ENCODE measurements at places on chromosomes 1 and 21. TPM values are rescaled to one million over a fixed set of nuclear protein-coding genes. Genes with fewer than 3 reads are reported as not detected.

SELENBP1 gene
- total RNA-seq, result 66.3 TPM

TAS1R1 gene
- not detected for total RNA-seq

RIPPLY3 gene
- total RNA-seq, result not detected

GRCh38 chr1:56872597-56872996 is 18.0 kb downstream of the C8A start:
- DNase-seq, result no peak

- DNase-seq, result no peak
Observed at GRCh38 chr1:226287587-226287986, 21.4 kb downstream of the LIN9 start.

DNA sequence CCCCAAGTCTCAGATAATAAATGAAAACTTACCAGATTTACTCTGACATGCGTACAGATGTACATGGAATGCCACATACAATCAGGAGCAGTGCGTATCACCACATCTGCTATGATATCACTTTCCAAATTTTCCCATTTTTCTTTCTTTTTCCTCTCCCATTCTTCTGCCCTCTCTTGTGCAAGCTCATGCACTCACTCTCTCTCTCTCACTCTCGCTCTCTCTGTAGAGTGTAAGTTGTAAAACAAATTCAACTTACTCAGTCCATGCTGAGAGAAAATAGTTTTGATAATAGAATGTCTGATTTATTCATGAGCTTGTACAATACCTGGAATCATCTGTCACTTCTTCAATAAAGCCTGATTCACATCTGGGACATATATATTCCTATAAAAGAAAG is 35.3 kb downstream of the RNF115 start:
- DNase-seq, result no peak

DNA sequence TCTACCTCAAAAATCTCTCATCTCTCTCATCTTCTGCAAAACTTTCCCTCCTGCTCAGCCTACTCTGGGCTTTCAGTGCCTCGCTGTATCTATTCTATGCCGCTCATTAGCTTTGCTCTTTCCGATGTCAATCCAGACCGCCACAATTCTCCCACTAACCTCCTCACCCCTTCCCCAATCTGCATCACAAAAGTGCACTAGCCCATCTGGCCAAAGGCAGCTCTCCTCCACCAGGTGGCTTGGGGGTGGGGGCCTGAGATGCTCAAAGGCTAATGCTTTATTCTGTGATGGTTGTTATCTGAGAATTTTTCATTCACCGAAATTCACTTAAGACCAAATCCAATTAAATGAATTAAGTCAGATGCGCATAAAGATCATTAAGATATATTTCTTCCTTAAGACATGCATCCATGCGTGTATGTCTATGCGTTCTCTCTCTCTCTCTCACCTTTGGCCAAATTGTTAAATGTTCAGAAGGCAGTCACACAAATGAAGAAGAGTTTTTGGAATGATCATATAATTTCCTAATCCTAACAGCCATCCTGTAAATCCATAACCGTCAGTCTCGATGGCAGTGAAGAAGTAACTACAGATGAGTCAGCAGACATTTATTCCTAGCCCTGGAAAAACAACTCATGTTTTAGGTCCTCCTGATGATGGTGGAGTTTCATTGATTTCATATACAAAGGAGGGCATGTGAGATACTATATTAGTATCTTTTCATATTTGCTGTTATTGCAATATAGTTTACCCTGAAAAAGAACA is 111.3 kb downstream of the C1orf21 start:
- no peak for DNase-seq

GRCh38 chr1:25550683-25551310 is 7.4 kb downstream of the LDLRAP1 start:
- no peak for DNase-seq

- no peak for DNase-seq
Observed at GRCh38 chr1:238582816-238583215, 692.1 kb upstream of the ZP4 start.

DNA sequence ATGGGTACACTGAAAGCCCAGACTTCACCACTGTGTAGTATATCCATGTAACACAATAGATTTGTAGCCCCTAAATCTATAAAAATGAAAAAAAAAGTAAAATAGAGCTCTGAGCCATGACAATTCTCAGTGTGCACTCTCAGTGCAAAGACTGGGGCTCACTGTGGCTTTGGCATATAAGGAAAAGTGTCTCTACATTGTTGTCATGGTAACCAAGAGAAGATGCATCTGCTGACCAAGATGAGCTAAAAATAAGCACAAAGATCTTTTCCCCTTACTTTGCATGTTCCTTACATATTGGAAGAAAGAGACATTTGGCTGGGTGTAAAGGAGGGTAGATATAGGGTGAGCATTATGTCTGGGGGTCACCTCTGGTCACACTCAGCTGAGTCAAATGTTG is 12.0 kb downstream of the PGLYRP4 start:
- no peak for DNase-seq

DNA sequence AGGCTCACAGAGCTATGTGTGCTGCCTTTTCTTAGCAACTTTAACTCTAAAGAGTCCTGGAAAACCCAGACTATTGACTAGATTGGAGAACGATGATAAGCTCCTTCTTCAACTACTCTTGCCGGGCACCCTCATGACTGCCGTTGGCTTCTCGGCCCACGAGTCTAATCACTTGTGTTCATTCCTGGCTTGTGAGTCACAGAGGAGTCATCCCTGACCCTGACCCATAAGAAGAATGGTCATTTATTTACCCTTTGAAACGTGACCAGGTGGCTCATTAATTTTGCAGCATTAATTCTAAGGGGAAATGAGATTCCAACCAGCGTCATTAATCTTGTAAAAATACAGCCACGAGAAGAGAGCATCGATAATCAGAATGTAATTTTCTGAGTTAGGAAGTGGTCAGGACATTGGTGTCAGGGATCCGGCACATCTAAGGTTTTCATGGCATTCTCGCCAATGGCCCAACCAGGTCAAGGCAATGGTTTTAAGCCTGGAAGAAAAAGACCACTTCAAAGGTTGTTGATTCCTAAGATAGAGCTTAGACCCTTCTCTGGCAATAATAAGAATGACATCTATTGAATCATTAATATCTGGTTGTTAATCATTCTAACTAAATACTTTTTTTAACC is 183.6 kb upstream of the RUNX1 start:
- no peak for DNase-seq
